ENCODE measurements at places on chromosomes 2 and 18.
A peak's percentile ranks its signal among the peaks of the same experiment; 100 is the strongest.

DNA sequence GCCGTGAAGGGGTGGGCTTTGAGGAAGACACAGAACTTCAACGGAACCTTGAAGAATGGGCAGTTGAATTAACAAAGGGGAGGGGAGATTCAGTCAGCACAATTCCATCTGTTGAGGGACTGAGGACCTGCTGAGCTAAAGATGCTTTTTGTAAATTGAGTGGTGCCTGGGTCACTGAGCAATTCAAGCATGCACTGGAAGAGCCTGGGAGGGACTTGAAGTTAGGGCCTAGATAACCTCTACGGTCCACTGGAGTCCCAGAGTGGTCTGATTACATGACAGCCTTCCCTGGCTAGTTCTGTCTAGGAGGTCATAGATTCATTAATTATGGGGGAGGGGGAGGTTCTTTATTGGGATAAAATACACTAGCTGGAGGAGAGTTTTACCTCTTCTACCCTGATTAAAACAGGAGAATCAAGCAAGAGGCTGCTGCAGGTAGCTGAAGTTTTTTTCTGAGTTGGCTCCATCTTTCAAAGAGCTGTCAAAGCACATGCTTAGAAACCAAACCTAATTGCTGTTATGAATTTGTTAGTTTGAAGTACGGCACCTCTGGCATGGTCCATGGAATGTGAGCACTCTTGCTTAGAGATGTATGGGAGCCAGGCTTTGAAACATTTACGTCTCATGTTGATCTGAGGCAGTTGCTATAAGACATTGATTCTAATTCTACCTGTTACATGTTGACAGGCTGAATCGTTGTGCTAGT, 290.2 kb downstream of the PRKCE start:
- DNase-seq, result no peak

GRCh38 chr18:45012286-45012685, 331.6 kb downstream of the SETBP1 start:
- no peak for DNase-seq

DNA sequence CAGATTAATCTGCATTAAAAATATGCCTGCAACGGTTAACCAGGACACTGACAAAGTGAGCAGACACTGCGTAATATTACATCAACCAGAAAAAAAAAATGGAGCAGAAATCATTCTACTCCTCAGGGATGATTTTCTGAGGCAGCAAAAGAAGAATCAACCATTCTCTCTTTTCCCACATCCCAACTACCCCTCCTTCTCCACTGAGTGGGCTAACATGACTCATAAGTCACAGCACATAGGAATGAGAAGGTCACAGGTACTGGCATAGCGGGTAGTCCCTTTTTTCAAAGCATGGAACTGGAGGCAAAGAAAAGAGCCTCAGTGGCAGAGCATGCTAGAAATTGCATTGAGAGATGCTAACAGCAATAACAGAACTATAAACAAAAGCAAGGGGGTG, 54.3 kb upstream of the TSPYL6 start:
- no peak for DNase-seq

GRCh38 chr2:206276169-206276942, 1.9 kb downstream of the ZDBF2 start:
- no peak for DNase-seq

DNA sequence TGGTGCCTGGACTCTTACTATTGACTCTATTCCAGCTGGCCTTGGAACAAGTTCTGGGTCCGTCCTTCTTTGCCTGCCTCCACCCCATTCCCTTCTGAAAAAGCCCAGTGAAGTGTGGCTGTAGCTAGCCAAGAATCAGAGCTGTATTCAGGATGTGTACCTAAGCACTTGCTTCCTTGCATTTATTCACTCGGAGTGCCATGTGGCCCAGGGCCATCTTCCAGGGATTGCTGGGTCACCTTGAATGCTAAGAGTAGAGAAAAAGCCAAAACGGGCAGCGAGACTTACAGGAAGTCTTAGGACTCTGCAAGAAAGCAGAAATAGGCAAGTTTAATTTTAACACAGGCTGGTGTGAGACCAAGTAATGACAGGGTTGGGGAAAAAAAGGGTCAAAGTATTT, 4.1 kb downstream of the ITGA6 start:
- DNase-seq, result no peak

DNA sequence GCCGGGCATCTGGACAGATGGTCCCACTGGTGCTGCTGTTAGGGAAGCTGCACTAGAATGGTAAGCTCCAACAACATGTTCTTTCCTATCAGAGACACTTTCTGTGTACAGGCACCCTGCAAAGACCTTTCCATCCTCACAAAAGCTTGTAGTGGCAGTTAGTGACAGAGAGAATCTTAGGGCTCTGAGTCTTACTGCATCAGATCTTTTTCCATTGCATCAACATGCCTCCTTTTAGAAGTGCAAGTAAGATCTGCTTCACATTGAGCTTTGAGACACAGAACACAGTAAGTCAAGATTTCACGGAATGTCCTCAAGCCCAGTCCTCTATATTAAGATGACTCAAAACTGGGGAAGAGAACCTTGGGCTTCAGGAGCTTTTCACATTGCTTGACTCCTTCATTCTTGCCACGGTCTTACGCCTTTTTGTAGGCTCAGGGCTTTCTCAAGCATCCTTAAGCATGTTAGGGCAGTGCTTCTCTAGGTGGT, 52.6 kb downstream of the ARL4C start:
- no peak for DNase-seq

DNA sequence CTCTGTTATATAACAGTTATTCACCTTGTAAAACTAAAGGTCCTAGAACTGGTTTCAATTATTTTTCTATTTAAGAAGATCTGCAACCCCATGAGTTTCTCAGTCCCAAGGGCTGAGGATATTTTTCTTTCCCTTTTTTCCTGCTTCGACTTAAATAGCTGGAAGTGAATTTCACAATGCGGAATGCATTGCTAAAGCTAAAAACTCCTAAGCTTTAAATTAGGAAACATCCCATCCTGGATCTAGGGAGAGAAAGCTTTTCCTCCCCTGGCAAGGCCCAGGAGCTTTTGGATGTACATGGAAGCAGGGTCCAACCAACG, 1.4 kb downstream of the RFX8 start:
- DNase-seq, result no peak

GRCh38 chr2:149388120-149388816, 57.9 kb downstream of the LYPD6 start:
- DNase-seq, result no peak

- no peak for DNase-seq
Measured at GRCh38 chr18:8721716-8722115, 16.4 kb downstream of the MTCL1 start.

DNA sequence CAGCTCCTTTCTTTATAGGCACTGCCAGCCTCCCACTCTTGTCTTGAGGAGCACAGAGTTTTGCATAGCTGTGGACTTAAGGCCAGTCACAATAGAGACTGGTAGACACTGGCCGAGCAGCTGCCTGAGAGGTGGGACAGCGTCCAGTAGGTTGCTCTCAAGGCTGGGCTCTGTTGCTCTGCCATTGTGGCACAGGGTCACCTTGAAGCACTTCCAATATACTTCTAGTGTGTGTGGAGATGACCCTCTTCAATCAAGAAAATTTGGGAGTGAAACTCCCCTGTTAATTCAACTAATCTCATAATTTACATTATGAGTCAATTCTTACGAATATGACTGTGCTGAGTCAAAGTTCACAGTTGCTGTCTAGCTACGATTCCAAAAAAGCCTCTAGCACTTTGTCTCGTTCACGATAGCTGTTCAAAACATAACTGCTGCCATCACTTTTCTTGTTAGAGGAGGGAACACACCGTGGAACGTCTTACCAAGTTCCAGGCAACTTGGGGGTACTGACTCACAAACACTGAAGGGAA, 636.2 kb downstream of the EPHA4 start:
- peak; percentile 7 for DNase-seq

GRCh38 chr18:32442575-32442974, 28.1 kb downstream of the GAREM1 start:
- no peak for DNase-seq

- DNase-seq, result no peak
Measured at GRCh38 chr2:205483095-205483494, 199.2 kb upstream of the NRP2 start.

GRCh38 chr2:84556190-84556589, 39.9 kb downstream of the DNAH6 start:
- DNase-seq, result no peak

All from GM06990 (cell line).